AG09319 (cell line): ENCODE measurements at places on chromosomes 6 and 20.
A peak's percentile ranks its signal among the peaks of the same experiment; 100 is the strongest.

GRCh38 chr20:32034581-32035425 lies 17.2 kb upstream of the HCK start:
- DNase-seq, result no peak

GRCh38 chr6:154179434-154179833 lies 140.4 kb downstream of the OPRM1 start:
- no peak for DNase-seq

DNA sequence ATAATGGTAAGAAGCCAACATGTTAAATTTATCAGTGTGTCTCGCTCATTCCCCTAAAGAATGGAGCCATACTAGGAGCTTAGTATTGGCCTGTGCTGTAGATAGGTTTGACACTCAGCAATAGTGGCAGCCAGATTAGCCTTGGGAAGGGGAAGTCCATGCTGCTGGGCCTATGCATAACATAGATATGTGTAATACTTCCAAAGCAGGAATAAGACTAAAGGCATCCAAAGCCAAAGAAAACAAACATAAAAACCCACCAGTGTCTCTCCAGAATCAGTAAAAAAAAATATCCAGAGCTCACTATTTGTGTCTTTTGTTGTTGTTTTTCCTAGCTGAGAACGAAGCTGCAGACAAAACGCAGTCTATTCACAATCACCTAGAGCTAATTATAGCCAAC lies 104.2 kb upstream of the STXBP5 start:
- peak; percentile 38 for DNase-seq

GRCh38 chr20:39654171-39654570 lies 692.0 kb downstream of the DHX35 start:
- no peak for DNase-seq

GRCh38 chr6:49457771-49458170 lies 5.3 kb downstream of the MMUT start:
- no peak for DNase-seq

DNA sequence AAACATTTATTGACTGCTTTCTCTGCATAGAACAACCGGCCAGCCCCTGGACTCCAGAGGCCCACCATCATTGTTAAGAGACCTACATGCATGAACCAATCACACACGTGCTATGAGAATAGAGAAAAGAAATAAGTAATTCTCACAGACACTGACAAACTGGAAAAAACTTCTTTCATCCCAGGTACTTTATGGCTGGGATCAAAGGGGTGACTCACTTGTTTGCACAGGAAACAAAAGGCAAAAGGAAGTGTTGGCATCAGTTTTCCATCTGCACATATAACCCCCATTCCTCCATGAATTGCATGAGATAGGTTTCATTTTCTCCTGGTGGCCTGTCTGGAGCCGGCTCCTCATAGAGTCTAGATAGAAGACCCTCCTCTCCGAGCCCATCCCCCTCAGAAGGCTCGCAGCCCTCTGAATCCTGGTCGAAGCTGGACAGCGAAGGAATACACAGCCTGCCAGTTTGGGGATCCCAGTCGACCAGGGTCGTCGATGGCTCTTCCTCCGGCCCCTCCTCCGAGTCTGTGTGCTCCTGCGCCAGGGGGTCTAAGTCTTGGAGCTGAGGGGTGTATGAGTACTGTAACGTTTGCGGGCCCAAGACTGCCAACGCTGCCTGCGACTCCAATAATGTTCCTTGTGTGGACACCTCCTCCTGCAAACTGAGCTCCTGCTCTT lies 43.3 kb downstream of the IL20RA start:
- no peak for DNase-seq

GRCh38 chr6:93293872-93294271 lies 125.5 kb downstream of the EPHA7 start:
- DNase-seq, result no peak

- DNase-seq, result no peak
Measured at GRCh38 chr20:36744243-36744642, 1.6 kb downstream of the NDRG3 start.

DNA sequence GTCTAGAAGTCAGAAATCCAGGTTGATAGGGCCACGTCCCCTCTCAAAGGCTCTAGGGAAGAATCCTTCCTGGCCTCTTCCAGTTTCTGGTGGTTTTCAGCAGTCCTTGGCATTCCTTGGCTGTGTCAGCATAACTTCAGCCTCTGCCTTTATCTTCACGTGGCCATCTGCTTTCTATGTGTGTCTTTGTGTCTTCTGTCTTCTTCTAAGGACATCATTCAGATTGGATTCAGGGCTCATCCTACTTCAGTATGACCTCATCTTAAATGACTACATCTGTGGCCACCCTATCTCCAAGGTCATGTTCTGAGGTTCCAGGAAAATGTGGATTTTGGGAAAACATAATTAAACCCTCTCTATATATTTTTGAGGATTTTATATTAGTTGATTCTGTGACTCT lies 23.0 kb downstream of the C6orf89 start:
- no peak for DNase-seq

DNA sequence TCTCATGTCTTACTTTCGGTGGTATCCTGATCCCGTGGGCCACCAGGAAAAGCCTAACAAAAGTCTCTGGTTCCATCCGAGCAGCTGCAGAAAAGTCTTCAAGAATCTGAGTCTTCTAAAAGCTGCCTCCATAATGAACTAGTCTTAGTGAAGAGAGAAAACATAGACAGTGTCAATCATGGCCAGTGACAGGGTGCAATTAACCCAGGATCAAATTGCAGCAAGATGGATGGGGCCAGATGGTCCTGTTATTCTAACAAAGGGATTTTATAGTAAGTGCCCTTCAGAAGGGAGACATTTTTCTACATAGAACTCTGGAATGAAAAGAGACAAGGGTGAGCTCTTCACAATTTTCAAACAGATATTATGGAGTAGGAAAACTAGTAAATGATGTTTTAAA lies 281.6 kb upstream of the ZFP64 start:
- DNase-seq, result no peak

GRCh38 chr6:23478312-23478711 lies 647.7 kb upstream of the NRSN1 start:
- DNase-seq, result no peak

GRCh38 chr6:80329496-80329895 lies 223.0 kb downstream of the BCKDHB start:
- DNase-seq, result no peak

DNA sequence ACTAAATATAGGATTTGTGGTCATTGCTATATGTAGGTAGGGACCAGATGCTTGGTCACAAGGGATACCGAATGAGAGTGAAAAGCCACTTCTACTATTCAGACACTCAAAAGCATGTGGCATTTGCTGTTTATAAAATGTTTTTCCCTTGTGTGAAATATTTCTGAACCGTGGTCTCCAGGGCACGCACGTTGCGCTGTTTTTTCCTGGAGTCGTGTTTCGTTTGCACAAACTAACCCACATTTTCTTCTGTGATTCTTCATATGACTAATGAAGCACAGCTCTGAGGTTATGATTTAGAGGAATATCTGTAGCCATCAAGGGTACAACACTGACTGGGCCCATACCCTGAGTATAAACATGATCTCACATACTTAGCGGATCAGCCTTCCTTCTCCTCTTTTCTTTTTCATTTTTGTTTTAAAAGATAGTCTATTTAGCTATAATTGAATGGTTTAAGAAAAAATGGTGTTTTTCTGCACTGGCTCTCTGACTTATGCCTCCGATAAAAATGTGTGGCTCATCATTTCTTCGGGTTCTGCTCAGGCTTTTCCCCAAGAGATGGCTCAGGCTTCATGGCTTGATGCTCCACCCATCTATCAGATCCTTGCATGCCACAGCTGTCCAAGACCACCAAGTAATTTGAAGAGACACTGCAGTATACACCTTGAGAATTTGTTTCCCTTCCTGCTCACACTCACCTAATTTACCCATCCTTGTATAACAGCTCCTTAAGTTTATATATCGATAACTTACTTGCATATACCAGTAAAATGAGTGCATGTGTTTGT lies 59.9 kb upstream of the HBS1L start:
- no peak for DNase-seq

- no peak for DNase-seq
Measured at GRCh38 chr20:56574531-56575142, 41.6 kb downstream of the FAM209B start.

GRCh38 chr20:35298264-35298663 lies 6.0 kb upstream of the FAM83C start:
- no peak for DNase-seq

- no peak for DNase-seq
Measured at GRCh38 chr20:9186396-9186795, 117.5 kb downstream of the PLCB4 start.

- DNase-seq, result no peak
Measured at GRCh38 chr6:70841112-70841511, 115.7 kb downstream of the B3GAT2 start.

DNA sequence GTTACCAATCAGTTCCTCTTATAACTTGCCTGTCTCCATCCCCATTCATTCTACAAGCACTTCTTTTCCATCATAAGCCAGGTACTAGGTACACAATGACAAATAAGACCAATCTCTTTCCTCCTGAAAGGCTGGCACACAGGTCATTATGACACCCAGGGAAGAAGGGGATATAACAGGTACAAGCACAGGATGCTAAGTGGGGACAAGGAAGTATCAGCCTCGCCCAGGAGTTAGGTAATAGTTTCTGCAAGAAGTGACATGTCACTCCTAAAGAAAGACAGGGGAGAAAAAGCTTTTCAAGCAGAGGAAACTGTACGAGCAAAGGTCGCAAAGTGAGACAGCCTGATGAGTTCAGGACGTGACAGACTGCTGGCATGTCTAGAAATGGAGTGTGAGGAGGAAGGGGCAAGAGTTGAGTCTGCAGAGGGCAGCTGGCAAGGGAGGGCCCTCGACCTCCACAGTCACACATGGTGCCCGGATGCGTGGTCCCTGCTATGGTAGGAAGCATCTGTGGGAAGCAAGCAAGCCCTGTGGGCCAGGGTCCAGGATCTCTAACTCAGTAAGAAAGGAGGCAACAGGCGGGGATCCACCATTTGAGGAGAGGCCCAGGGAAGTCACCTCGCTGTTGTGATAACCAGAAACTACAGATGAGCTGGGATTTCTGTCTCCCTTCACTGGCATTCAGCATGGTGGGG lies 40.4 kb downstream of the GPLD1 start:
- DNase-seq, result no peak

DNA sequence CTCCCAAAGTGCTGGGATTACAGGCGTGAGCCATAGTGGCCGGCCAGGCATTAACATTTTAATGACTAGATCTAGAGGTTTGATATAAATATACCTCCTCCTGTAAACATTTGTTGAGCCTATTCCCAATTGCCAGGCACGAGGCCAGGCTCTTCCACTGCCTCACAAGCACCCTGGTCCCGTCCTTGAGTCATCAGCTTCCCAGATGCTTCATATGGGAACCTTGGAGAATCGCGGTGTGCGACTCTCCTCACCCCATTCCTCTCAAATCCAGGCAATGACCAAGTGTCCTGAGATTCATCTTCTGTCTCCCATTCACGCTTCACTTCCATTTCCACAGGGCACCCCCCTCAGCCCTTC lies 35.9 kb upstream of the PIM1 start:
- peak; percentile 69 for DNase-seq

- no peak for DNase-seq
Measured at GRCh38 chr6:89678531-89678930, 40.0 kb upstream of the LYRM2 start.
